Endodermal cell (in vitro differentiated cells): ENCODE measurements at places on chromosomes 2 and 18. TPM values are rescaled to one million over a fixed set of nuclear protein-coding genes. Genes with fewer than 3 reads are reported as not detected.

FRZB gene
- 95.9 to 111 TPM (median 107 TPM) in 3 replicates for total RNA-seq

PRSS56 gene
- total RNA-seq: not detected in 2 replicates

- DNase-seq: peak; percentile 14
These were observed 125.9 kb downstream of the NFATC1 start for GRCh38 chr18:79521416-79522205.

GRCh38 chr18:25345081-25345866, 6.7 kb downstream of the ZNF521 start:
- no peak for DNase-seq

- DNase-seq: no peak
These were observed 92.1 kb upstream of the CREB1 start for GRCh38 chr2:207437524-207438143.

GRCh38 chr18:8107426-8107825, 501.8 kb upstream of the RAB12 start:
- no peak for DNase-seq
